H7 (cell line): ENCODE measurements at places on chromosomes 7 and 10. TPM values are rescaled to one million over a fixed set of nuclear protein-coding genes. Genes with fewer than 3 reads are reported as not detected.

DNA sequence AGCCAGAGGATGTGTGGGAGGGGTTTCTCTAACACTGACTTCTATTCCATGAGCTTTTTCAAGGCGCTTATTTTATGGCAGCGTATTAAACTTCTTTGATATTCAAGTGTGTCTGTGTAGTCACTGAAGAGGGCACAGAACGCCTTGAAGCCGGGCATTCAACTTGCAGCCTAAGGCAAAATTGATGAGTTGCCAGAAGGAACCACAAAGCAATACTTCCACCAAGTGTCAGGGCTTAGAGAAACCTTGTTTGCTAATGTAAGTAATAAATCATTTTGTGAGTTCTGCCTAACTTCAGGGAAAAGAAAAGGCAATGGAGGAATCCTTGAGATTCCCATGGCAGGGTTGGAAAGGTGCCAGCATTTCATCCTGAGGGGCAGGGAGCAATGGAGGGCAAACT is 163.8 kb downstream of the LCOR start:
- no peak for DNase-seq

- DNase-seq, result no peak
These were observed 149.1 kb downstream of the EBF3 start for GRCh38 chr10:129814681-129815646.

- DNase-seq, result no peak
These were observed 481.5 kb upstream of the AKR1E2 start for GRCh38 chr10:4344492-4344994.

- no peak for DNase-seq
These were observed 21.4 kb upstream of the RAPGEF5 start for GRCh38 chr7:22378199-22378980.

The CNPY1 gene
- total RNA-seq, result 1.5 and 2.4 TPM in 2 replicates

DNA sequence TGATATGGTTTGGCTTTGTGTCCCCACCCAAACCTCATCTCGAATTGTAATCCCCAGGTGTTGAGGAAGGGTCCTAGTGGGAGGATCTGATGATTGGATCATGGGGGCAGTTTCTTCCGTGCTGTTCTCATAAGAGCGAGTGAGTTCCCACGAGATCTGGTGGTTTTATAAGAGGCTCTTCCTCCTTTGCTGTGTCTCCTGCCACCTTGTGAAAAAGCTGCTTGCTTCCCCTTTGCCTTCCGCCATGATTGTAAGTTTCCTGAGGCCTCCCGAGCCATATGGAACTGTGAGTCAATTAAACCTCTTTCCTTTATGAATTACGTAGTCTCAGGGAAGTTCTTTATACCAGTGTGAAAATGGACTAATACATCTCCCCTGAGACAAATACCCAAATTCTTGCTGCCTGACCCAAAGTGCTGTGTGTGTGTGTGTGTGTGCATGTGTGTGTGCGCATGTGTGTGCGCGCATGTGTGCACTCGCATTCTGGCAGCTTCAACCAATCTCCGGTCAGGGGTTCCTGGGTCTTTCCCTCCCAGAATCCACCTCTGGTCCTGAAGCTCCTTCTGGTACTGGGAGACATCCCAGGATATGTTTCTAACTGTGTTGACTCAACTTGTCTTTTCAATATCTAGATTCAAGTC is 98.1 kb upstream of the LRRC4 start:
- DNase-seq, result no peak

DNA sequence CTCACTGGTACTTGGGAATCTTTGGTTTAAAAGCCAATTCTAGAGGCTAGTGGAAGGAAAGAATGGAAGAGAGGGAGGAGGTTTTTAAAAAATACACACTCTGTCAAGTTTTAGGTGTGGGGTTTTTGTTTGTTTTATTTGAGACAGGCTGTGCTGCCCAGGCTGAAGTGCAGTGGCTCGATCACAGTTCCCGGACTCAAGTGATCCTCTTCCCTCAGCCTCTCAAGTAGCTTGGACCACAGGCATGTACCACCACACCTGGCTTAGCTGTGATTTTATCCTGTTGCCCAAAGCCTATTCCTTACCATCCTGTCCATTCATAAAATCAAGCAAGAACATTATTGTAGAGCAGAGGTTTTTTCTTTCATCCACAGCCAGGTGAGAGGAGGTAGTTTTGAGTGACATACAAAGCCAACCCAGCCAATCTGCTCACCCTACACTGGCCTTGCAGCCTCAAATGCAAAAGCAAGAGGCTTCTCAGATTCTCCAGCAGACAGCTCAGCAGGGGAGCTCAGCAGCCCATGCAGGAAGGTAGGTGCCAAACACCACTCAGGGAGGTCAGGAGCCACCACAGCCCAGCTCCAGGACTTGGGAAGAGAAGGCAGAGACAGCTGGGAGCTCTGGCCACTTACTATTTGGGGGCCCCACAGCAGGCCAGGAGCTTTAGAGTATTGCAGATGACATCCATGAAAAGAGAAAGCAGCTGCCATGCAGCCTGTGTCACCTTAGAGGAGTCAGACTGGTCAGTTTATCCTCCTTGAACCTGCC is 65.8 kb downstream of the TMEM209 start:
- DNase-seq, result no peak

- no peak for DNase-seq
These were observed 239.6 kb downstream of the DNAJB6 start for GRCh38 chr7:157576415-157576814.

DNA sequence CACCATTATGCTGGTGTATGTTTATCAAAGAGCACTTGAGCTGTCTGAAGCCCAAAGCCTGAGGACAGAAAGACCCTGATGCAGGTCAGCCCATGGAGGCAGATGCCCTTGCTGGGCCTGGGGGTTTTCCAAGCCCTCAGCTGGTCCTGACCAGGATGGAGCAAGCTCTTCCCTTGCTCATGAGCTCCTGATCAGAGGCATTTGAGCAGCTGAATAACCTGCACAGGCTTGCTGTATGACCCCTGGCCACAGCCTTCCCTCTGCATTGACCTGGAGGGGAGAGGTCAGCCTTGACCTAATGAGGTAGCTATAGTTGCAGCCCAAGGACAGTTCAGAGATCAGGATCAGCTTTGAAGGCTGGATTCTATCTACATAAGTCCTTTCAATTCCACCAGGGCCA is 13.0 kb downstream of the AQP1 start:
- DNase-seq, result peak; percentile 21

GRCh38 chr7:108204281-108204796 is 74.2 kb upstream of the LAMB4 start:
- DNase-seq, result no peak

The GCK gene
- total RNA-seq, result 2.8 and 3.7 TPM in 2 replicates

GRCh38 chr10:71821909-71822763 is 28.9 kb downstream of the PSAP start:
- peak; percentile 17 for DNase-seq

DNA sequence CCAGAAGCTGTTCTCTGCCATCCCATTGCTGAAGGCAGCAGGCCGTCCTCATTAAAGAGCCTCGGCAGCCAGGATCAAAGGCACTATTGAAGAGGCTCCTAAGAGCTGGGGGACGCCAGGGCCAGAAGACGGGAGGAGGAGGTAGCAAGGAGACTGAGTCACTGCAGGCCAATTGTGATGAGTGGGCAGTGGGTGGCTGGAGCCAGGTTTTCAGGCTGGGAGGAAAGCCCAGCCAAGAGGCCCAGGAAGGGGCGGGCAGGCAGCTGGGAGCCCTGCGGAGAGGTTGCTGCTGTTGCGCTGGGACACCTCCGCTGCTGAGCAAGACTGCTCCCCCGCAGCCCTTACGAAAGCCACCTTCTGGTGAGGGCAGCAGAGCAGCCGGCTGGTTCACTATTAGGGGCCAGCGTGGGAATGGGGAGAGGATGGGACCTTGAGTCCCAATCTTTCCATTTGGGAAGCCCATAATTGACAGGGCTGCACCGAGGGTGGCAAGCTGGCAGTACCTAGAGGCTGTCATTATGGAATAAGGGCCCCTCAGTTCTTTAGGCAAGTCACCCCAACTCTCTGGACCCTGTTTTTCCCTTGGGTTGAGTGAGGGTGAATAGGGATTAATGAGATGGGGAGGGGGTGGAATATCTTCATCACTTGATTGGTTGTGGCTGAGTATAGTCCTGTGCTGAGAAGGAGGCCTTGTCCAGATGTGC is 48.4 kb downstream of the UNC5B start:
- peak; percentile 81 for DNase-seq

GRCh38 chr10:62238880-62239279 is 29.8 kb downstream of the RTKN2 start:
- no peak for DNase-seq

DNA sequence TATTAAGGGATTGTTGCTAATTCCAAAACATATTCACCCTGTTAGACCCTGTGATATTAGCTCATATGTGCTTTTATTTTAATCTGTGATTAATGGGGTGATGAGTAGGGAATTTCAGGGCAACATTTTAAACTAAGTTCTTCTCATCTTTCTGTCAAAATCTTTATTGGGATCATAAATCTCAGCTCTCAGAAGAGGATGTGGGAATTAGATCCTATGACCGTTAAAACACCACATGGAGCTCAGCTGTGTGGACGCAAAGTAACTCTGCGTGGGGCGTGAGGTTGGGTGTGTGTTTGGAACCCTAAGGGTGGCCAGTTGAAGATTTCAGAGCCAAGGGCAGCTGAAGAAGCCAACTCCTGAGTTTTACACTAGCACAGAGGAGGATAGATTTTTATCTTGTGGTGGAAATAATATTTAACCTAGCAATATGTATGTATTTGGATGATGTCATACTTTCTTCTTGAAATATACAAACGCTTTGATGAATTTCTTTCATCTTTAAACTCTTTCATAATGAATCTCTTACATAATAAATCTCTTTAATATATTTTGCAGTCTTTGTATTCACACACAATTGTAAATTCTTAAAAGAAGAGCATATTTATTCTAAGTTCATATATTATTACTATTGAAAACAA is 64.4 kb downstream of the EPDR1 start:
- no peak for DNase-seq

GRCh38 chr10:132571650-132572544 is 34.3 kb downstream of the INPP5A start:
- peak; percentile 89 for DNase-seq

DNA sequence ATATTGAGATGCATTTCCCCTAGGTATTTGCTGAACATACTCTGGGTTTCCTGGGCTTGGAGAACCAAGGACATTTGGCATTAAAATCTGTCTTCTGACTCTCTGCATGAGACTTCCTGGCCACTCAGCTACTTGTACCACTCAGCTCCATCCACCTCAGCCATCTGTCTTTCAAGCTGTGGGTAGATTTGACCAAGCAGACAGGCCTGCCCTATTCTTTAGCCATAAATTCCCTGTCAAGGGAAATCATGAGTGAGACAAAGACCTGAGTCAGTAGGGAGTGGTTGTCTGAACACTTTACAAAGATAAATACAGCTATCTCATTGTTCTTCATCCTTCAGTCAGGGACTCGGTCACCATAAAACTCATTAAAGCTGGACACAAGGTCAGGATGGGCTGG is 399.1 kb downstream of the GPAM start:
- no peak for DNase-seq

The NOBOX gene
- not detected in 2 replicates for total RNA-seq
